ENCODE measurements at places on chromosomes 16 and 17.

- DNase-seq: peak; percentile 90
Observed at GRCh38 chr17:42536048-42536371, at the start of gene NAGLU. Gene NAGLU, plus strand, starts transcription at chr17:42536241. Its CDS starts 32 bp downstream, at chr17:42536273.

DNA sequence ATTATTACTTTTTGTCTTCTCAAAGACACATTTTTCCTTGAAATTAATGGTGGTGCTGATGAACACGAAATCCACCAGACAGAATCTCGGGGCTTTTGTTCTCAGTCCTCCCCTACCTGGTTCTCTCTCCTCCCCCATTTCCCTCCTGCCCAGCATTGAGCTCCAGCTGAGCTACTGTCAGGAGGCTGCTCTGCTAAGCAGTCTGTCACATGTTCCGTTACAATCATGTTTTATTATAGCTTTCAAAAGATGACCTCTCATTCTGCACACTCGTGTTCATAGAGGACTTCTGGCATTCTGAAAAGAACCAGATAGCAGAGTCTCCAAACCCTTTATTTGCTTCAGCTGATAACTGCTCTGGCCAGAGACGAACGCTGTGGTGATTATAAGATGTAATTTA, 732.5 kb upstream of the RBFOX1 start:
- DNase-seq: no peak

DNA sequence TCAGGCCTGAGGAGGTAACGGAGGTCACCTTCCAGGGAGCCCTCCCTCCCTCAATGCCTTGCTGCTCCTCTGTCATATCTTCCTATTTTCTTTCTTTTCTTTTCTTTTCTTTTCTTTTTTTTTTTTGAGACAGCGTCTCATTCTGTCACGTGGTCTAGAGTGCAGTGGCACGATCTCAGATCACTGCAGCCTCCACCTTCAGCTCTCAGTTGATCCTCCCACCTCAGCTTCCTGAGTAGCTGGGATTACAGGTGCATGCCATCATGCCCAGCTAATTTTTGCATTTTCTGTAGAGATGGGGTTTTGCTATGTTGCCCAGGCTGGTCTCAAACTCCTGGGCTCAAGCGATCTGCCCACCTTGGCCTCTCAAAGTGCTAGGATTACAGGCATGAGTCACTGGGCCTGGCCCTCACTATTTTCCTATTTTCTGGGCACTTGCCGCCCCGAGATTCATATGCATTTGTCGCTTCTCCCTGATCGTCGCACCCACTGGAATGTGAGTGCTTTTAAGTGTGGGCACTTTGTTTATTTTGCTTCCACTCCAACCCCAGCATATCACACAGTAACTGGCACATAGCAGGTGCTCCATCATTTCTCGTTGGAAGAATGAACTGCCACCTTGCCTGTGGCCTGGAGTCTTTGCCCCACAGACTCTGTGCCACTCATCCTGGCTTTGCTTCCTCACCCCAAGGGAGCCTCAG, 31.7 kb downstream of the CPNE2 start:
- DNase-seq: no peak

- no peak for DNase-seq
Observed at GRCh38 chr16:70630960-70631745, 15.2 kb upstream of the IL34 start.

- DNase-seq: peak; percentile 12
Observed at GRCh38 chr17:56595831-56596690, 2.6 kb downstream of the NOG start.

Data from small intestine (tissue), 16 donors.